A549 treated with DMSO at 1 μM for 4 hours (cell line): ENCODE measurements at places on chromosomes 5 and 9. TPM values are rescaled to one million over a fixed set of nuclear protein-coding genes. Genes with fewer than 3 reads are reported as not detected.

CER1 gene
- total RNA-seq, result not detected in 5 replicates

HTR4 gene
- total RNA-seq, result not detected in 5 replicates

CBY3 gene
- total RNA-seq, result not detected in 5 replicates

MEF2C gene
- 0.07 TPM in 1 of 5 replicates, not detected in the others for total RNA-seq
